Hippocampal formation (tissue), 2 donors: ENCODE measurements at places on chromosomes 11 and 22.
A peak's percentile ranks its signal among the peaks of the same experiment; 100 is the strongest.

DNA sequence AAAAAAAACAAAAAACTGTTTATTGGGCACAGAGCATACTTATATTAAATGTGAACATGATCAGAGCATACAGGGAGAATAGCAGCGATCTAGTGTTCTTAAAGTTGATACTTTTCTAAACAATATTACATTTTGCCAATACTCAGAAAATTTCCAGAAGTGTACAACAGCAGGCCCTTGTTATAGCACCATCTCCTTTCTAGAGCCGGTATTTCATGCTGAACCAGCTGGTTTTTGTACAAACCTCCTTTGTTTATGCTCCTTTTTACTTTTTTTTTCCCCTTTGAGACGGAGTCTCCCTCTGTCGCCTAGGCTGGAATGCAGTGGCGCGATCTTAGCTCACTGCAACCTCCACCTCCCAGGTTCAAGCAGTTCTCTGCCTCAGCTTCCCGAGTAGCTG lies 90.7 kb downstream of the PPP6R3 start:
- DNase-seq: no peak

DNA sequence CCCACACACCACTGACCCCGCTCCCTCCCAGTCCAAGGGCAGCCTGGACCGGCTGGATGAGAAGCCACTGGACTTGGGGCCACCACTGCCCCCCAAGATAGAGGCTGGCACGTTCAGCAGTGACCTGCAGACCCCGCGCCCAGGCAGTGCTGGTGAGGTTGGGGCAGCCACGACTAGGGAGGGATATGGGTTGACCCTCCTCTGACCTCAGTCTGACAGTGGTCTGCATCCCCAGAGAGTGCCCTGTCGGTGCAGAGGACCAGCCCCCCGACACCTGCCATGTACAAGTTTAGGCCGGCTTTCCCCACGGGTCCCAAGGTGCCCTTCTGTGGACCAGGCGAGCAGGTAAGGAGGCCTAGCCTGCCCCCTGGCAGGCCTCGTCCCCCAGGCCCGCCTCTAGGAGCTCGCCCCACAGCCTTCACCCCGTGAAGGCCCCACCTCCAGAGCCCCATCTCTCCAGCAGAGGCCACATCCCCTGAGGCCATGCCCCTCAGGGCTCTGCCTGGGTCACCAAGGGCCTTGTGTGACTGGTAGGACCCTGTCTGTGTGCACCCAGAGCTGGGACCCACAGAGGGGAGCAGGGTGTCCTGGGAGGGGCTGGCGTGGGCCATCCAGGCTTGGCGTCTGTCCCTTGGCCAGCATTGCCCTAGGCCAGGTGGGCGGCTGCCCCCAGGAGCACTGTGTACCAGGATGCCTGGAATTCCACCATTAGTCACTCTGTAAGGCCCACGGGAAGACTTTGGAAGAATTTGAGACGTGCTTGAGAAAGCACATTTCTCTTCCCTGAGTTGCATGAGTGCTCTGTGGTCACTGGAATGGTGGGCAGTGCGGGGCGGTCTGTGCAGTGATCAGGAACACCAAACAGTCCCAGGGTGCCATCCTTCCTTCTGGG lies 9.4 kb downstream of the CCDC188 start:
- DNase-seq: no peak

GRCh38 chr11:31960126-31960525 lies 130.7 kb upstream of the RCN1 start:
- DNase-seq: no peak

DNA sequence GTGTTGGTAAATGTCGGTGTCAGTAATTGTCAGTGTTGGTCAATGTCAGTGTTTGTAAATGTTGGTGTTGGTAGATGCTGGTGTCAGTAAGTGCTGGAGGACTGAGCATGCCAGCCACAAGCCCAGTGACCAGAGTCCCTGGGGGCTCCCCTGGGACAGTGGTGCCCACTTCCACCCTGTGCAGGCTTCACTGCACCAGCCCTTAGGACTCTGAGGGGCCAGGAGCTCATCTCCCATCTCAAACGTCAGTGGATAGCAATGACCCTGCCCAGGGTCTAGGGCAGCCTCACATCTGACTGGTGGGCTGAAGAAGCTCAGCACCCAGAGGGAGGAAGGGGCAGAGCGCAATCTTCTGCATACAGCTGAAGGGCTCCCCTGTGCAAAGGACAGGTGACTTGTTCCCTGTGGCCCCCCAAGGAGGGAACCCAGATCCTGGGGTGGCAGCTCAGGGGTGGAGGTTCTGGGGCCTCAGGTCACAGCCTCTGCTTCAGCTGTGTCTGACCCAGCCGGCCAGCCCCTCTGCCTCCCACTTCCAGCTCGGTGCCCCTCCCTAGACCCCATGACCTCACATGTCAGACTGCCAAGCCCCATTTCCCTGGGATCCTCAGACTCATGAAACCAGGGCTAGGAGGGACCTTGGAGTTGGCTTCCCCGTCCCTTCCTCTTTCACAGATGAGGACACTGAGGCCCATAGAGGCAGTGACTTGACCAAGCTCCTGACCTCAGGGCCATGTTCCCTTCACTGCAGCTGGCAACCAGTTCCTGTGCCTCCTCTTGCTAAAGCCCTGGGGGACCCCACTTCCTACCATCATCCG lies 138.4 kb downstream of the CRYBB2 start:
- no peak for DNase-seq

DNA sequence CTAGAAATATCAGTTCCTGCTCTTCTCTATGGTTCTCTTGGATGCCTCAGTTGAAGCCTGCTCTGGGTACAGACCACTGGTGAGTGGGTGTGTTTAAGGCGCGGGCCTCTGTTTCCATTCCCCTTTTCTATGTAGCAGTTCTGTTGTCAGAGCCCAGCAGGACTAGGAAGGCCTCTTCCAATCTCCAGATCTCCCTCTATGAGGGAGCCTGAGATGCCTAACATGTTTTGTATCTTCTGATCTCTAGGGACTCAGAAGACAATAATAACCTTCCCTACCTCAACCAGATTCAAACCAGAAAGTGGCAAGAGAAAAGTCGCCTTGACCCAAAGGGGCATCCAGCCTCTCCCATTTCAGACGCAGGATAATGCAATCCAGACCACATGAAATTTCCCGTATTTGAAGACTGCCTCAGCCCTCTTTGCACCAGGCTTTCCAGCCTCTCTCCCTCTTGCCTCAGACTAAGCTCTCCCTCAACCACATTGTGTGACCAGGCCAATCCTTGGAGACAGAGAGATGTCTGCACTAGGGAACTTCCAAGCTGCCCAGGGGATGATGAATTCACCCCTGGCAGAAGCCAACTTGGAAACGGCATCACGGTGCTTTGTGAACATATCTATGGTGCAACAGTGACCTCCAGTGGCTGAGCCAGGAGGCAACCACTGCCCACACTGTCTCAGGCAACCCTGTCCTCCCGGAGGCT lies 150.1 kb upstream of the UBASH3B start:
- DNase-seq: peak; percentile 83

DNA sequence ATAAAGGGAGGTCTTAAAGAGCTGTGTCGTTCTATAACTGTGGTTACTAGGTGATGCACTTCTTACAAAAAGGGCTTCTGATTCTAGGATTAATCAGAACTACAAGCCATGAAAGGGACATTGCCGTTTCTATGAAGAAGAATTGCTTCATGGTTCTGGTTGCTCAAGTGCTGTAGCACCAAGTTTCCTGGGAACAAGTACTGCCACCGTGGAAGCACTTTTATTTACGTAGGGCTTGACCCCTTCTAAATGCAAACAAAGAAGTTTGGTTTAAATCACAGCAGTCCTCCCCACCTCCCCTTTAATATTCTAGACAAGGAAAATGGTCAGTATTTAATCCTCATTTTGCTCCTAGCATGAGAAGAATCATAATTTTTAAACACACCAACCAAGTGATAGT lies 9.8 kb downstream of the YAP1 start:
- DNase-seq: no peak

GRCh38 chr11:45102361-45102809 lies 44.1 kb upstream of the PRDM11 start:
- no peak for DNase-seq
